Urinary bladder (tissue), 4 donors: ENCODE measurements at places on chromosomes 1 and 21. TPM values are rescaled to one million over a fixed set of nuclear protein-coding genes. Genes with fewer than 3 reads are reported as not detected.

- DNase-seq: no peak
Measured at GRCh38 chr1:84291882-84292655, 9.4 kb upstream of the SAMD13 start.

DNA sequence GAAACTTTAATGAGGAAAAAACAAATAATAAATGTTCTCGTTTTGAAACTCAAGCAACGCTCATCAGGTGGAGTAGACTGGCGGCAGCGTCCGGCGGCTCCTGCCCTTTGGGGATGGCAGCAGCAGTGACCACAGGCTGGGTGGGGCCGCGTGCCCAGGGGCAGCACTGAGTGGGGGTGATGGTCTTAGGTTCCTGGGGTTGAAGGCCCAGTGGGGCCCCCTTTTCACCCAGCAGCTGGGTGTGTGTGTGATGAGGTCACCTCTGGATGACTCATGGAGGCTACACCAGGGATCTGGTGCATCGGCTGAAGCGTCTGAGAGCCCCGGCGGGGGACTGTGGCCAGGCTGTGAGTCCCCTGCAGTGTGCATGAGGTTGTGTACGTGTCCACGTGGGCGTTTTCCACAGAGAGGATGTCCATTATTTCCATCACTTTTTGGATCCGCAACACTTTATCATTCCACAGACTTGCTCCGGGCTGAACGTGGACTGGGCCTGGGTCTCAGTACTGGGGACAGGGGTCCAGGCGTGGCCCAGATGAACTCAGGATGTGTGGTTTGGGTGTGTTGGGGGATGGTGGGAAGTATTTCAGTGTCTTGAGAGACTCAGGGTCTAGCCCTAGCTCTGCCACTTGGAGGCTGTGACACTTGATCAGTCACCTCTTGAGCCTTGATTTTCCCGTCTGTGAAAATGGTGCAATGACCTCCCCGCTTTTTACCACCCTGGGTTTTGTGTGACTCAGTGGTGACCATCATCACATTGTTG, 25.6 kb downstream of the LDLRAP1 start:
- DNase-seq: no peak

DNA sequence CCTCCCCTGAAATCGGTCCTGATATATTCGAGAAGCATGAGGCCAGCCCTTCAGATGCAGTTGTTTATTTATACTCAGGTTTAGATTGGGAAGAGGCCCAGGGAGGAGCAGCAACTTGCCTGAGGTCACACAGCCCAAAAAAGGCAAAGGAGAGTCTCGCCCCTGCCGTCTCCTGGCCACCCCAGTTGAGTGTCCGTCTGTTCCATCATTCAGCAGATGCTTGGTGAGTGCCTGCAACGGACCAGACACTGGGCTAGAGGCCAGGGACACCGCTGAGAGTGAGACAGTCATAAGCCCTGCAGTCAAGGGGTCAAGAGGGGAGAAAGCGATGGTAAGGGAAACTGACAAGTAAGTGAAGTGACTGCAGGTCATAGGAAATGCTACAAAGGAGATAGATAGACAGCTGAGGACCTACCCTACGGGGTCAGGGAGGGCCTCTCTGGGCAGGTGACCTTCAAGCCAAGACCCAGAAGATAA, 15.4 kb upstream of the SELENON start:
- no peak for DNase-seq

DNA sequence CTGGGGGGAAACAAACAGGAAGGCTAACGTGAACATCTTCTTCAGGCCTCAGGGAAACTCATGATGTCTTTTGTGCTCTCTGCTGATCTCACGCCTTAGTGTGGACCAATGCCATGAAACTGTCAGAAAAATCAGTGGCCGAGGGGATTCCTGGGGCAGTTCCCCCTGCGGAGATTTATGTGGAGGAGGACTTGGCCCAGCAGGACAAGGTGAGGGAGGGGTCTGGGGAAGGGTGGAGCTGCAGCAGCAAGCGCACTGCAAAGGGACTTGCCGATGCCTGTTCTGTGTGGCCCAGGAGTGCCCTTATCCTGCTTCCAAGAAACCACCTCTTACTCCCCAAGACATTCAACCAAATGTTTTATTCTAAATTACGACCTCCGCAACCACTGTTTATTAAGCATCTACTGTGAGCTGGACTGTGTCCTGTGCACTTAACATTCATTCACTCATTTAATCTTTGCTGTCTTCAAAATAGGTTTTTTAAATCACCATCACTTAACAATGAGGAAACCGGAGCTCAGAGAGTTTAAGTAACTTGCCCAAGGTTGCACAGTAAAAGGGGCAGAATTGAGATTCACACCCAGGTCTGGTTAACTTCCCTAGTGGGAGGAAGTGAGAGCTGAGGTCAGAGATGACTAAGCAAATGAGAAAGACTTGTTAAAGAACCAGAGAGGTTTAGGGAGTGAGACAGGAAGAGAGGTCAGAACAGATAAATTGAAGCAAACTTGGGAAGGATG, 49.7 kb downstream of the FHAD1 start:
- no peak for DNase-seq

DNA sequence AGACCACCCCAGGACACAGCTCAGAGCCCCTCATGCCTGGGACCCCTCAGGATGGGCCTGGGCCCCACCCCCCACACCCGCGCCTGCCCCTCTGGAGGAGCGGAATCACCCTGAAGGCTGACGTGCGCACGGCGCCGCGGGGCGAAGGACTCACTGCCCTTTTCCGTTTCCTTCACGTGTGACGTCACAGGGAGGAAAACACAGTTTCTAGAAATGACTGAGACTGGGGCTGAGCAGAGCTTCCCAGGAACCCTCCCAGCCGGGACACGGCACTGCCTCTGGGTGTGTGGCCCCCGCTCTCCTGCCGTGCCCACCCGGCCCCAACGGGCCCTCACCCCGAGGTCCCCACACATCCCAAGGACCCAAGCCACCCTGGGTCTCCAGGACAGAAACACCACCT, 5.4 kb upstream of the TNFRSF4 start:
- DNase-seq: no peak

GRCh38 chr1:92975551-92976232, 14.4 kb upstream of the DIPK1A start:
- no peak for DNase-seq

DNA sequence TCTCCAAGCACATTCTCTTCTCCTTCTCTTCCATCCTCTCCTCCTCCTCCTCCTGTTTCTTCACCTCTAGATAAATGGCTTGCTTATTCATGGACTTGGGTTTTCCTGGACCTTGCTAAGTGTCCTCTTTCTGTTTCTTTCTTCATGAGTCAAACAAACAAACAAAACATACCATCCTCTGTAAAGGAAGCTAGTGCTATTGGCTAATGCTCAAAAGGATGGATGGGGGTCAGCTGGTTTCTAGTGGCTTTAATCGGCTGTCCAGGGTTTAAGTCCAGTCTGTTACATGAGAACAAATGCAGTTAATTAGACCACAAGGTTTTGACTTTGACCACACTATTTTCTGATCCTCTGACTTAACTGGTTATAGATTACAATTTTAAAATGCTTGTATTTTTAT, 83.8 kb upstream of the TSPAN2 start:
- DNase-seq: no peak

- DNase-seq: no peak
Measured at GRCh38 chr1:66777831-66778230, 23.2 kb downstream of the INSL5 start.

DNA sequence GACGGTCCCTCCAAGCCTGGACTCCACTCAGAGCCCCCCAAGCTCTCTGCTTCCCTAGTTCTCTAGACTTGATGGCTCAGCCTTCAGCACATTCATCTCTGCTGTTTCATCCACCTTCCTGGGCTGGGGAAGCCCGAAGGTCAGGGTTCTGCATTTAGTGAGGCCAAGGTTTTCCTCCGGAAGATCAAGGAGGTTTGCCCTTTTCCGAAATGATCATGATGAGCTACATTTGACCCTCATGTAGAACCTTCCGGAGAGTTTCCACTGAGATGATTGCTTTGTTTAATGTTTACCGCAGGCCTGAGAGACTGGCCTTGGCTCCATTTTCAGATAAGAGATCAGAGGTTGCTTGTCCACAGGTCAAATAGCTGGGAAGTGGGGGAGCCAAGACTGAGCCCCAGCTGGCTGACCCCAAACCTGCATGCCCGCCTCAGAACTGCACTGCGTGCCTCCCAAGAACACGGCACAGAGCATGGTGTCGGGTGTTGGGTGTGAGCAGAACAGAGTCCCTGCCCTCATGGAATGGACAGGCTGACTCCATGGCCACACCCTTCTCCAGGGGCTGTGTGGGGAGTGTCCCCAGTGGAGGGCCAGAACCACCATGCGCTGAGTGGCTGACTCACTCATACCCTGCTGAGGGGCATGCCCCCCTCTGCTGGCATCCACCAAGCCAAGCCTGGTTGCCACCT, 200.8 kb upstream of the TMEM51 start:
- DNase-seq: no peak

DNA sequence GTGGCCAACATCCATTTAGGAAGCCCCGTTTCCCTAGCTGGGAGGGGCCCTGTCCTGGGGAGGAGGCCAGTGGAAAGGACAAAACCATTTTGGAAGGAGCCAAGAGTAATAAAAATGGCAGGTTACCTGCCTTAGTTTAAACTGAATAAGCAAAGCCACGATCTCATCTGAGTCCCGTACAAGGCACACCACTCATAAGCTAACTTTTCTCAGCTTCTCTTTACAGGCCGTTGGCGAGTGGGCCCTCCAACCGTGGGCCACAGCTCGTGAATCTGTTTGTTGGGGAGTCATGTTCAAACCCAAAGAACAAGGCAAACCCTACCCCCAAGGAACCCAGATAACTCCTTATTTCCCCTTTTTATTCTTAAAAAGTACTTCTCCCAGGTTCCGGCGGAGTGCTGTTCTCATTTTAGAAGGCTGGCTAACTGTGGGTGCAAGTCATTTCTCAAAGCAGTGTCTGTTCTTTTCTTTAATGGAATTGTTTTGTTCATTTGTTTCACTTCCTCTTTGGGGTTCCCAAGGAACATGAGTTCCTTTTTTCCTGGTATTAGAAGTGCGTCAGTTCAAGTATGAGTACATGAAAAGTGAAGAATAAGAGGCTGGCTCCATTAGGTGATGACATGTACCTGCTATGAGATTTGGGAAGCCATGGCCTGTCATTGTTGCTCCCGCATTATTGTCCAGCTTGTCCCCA, 89.0 kb downstream of the PSMG1 start:
- DNase-seq: no peak

DNA sequence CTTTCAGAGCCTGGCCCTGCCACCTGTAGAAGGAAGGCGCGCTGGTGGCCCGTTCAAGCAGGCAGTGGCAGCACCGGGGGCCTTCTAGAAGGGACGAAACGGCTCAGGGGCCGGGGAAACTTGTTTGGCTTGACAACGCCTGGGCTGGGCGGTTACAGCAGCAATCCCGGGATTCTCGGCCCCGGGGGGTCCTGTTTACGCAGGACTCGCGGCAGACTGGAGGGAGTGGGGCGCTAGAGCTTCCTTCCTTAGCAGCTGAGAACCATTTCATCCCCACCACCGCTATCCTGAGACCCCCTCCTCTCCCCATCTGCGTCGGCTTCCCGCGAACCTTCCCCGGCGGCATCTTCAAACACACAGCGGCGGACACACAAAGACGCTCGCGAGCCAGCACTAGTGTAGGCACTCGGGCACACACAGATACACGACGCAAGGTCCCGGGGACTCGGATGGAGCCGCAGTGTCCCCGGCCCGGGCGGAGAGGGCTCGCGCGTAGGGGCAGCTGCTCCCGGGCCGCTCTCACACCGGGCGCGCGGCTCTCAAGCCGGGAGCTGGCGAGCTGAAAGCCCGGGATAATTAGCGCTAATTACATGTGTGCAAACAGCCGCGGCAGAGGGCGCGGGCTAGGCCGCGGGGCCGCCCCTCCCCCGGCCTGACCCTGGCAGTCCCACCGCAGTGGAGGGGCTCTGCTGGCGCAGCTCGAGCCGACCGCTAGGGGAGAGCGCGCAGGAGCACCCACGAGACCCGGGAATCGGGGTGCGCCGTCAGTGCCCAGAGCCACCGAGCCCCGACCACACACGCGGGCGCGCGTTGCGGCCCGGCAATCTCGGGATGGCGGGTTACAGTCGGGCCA, 271.4 kb downstream of the FOXD2 start:
- DNase-seq: no peak

GRCh38 chr21:26865857-26866256, 20.6 kb upstream of the ADAMTS1 start:
- DNase-seq: no peak

GRCh38 chr1:7993593-7994479, 32.3 kb downstream of the ERRFI1 start:
- DNase-seq: no peak

- no peak for DNase-seq
Measured at GRCh38 chr1:56180520-56181190, 398.7 kb downstream of the PLPP3 start.

DNA sequence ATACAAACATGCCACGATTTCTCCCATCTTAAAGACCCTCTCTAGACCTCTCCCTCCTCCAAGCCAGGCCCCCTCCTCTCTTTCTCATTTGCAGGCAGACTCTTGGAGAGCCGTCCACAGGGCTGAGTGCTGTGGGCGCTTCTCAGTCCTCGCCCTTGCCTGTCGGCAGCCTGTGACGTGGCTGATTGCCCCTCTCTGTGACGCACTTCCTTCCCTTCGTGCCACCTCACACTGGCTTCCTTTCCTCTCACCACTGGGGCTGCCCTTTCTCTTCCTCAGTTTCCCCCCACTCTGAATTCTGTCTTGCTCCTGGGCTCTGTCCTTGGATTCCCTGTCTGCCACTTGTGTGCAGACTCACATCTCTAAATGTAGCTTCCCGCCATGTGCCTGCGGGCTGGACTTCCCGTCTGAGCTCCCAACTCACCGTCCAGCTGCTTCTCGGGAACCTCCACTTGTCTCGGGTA, 227.2 kb downstream of the CAMTA1 start:
- DNase-seq: no peak

The CALML6 gene
- 0.37 TPM for total RNA-seq
